ENCODE measurements at places on chromosomes 12 and 14.

- no peak for DNase-seq
Observed at GRCh38 chr12:97912943-97913342, 450.3 kb downstream of the RMST start.

DNA sequence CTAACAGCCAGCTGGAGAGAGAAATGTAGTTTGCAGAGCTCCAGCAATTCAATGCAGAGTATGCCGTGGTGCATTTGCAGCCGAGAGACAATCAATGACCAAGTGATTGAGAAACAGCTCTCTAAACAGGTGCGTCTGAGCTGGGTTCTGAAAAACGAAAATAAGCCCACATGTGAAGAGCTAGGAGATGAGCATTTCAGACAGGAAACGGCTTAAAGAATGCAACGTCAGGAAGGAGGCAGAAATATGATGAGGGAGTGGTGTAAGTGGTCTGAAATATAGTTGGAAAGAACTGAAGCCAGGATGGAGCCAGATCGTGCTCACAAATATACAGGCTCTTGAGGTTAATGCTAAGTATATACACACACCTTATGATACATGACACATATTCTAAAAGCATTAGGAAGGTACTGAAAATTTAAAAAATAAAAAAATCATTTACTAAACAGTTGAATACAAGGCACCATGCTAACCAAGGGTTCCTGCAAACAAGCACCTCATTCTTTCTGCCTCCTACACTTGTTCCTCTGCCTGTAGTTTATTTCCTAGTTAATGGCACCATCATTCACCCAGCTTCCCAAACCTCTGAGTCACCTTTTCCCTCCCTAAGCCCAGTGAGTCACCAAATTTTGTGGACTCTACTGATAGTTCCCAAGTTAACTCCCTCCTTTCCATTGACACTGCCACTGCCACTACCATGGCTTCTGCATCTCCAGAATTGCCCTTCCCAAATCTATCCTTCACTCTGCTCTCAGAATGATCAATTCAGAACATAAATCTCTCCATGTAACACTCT is 2.3 kb upstream of the GARIN2 start:
- DNase-seq = no peak

DNA sequence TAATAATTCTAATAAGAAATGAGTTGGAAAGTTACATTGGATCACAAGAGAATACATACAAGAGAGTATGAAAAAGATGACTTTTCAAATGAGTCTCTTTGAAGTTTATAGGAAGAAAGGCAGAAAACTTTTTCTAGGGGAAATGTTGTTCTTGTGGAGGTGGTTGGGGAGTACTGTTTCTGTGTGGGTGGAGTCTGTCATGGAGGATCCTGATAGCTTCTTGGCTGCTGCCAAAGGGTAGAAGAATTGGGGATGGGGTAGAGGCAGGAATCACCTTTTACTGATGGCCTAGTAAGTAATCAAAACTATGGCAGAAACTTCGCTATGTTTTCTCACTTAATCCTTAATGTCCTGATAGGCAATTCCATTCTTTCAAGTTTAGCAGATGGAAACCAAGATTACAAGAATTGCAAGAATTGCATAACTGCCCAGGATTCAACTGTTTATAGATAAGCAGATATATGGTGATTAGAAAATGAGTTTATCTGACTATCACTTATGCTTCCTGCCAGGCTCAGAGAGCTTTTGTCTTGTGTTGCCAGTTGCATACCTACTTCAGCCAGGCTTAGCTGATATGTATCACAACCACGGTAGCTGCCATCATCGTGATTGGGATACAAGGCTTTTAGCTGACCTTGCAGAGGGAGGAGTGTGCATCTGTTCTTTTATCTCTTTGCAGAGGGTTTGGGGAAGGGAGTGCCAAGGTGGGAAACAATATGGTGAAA is 463.9 kb downstream of the TMTC2 start:
- no peak for DNase-seq

- DNase-seq = no peak
Observed at GRCh38 chr12:130333341-130333740, 4.3 kb upstream of the PIWIL1 start.

- DNase-seq = no peak
Observed at GRCh38 chr14:93462479-93462878, 31.7 kb downstream of the UNC79 start.

DNA sequence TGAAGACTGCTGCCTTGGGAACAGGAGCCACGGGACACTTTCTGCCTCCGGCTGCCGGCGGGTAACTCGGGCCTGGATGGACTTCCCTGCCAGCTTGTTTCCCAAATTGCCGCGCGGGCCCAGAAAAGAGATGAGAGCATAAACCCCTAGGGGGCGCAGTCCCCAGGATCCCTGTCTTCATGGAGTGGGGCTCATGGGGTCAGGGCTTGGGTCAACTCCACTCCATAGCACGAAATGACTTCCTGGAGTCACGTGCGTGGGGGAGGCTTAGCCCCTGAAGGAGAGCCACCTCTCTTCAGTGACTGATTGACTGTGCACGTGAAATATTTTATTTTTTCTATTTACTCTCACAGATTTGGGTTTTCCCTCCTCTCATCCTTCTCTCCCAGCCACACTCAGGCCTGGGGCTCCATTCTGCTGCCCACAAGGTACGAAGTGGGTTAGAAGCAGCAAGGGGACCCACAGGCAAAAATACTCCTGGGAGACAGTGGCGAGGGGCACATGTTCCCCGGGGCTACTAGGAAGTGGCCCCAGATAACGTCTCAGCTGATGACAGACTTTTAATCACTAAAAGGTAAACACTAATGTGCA is 10.0 kb downstream of the PGF start:
- no peak for DNase-seq

Measured in GDM1 (cell line).